A549 treated with GW870086 at 1 μM for 4 hours (cell line): ENCODE measurements at places on chromosomes 5 and 9. TPM values are rescaled to one million over a fixed set of nuclear protein-coding genes. Genes with fewer than 3 reads are reported as not detected.

HRH2 gene
- total RNA-seq, result 0.44 to 0.77 TPM (median 0.53 TPM) in 5 replicates

TRIM41 gene
- 21.5 to 29.5 TPM (median 28.7 TPM) in 5 replicates for total RNA-seq

DIAPH1 gene
- total RNA-seq, result 90.1 to 106 TPM (median 102 TPM) in 5 replicates

STK32A gene
- total RNA-seq, result 0.19 to 0.62 TPM (median 0.55 TPM) in 5 replicates

PDE8B gene
- 1.5 to 2.1 TPM (median 1.7 TPM) in 5 replicates for total RNA-seq

UGT3A2 gene
- not detected in 5 replicates for total RNA-seq

ACSL6 gene
- 0.06 to 0.15 TPM (median 0.08 TPM) in 3 of 5 replicates, not detected in the others for total RNA-seq

DCTN3 gene
- 104 to 115 TPM (median 110 TPM) in 5 replicates for total RNA-seq

IL33 gene
- total RNA-seq, result 0.31 to 0.47 TPM (median 0.41 TPM) in 4 of 5 replicates, not detected in the other

EXOC3 gene
- 28.2 to 33.0 TPM (median 32.0 TPM) in 5 replicates for total RNA-seq

CLIC3 gene
- total RNA-seq, result 3.3 to 5.1 TPM (median 4.8 TPM) in 5 replicates

IFNA13 gene
- total RNA-seq, result not detected in 5 replicates

PROB1 gene
- total RNA-seq, result 0.17 to 0.31 TPM (median 0.25 TPM) in 5 replicates
